ENCODE measurements at places on chromosomes 12 and 14.

- DNase-seq = peak; percentile 4
These were observed 448.1 kb downstream of the BCAT1 start for GRCh38 chr12:24500831-24501230.

- DNase-seq = no peak
These were observed 152.1 kb upstream of the PLEKHG7 start for GRCh38 chr12:92550661-92551060.

- DNase-seq = no peak
These were observed 62.3 kb upstream of the PTCSC3 start for GRCh38 chr14:36238666-36239363.

GRCh38 chr12:12331896-12332295 lies 18.1 kb downstream of the MANSC1 start:
- DNase-seq = no peak

DNA sequence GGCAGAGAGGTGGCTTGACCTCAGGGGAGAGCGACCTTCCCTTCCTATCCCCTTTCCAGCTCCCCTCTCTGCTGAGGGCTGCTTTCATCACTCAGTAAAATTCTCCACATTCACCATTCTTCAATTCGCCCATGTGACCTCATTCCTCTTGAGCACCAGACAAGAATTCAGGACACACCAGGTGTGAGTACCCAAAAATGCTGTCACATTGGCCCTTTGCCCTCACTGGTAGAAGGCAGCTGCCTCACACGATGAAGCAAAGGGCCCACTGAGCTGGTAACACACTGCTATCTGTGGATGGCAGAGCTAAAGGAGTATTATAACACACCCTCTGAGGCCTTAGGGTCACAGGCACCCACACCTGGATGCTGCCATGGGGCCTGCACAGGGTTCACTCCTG lies 59.7 kb downstream of the SSH1 start:
- no peak for DNase-seq

- DNase-seq = no peak
These were observed 144.0 kb downstream of the ADAMTS20 start for GRCh38 chr12:43407816-43408645.

- no peak for DNase-seq
These were observed 294.8 kb upstream of the SOX5 start for GRCh38 chr12:24244231-24244630.

DNA sequence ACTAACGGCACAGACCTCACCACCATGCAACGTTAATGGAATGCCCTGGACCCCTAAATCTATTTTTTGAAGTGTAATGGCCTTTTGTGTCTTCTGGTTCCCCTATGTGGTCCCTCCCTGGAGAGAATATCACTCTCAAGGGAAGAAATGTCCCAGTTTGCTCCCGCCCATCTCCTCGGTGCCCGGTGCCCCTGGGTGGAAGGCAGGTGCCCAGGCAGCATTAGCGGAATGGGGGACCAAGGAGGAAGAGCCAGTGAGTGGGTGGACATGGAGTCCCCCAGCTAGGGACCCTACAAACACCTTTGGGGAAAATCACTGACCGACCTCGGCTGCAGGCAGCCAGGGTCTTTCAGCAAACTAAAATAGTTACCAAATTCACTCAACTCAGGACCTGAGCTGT lies 212.1 kb upstream of the RTL1 start:
- DNase-seq = no peak

GRCh38 chr14:83707056-83707455 lies 1822.9 kb upstream of the FLRT2 start:
- DNase-seq = no peak

DNA sequence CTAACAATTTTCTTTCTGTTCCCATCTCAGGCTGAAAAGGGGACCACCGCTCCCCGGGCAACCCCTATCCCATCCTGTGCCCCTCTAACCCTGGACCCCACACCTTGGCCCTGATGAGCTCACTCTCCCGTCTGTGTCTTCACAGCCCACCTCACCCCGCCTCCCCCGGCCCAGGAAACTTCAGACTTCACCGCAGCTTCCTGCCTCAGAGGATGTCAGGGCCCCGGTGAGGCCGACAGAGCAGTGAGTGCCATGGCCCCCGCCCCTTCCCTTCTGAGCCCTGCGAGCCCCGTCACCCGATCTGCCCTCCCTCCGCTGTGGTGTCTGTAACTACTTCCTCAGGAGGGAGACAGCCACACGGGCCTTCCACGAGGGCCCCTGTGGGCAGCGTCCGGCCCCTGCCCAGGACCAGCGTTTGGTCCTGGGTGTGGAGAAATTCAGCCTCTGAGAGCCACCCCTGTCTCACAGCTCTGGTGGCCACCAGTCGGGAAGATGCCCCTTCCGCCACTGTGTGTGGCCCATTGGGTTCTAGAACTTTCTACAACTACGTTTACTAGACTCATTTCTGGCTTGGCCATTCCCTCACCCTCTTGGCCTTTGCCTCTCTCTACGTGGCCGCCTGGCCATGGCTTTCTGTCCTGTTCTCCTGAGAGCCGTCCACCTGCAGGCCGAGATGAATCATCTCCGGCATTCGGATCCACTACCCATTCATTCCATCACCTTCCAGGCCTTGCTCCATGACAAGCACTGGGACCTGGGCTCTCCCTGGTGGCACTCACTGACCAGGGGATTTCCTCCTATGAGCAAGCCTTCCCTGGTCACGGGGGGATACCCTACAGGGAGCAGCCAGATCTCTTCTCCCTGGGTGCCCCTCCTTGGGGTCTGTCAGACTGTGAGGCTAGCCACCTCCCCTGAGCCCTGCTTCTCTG lies 3.4 kb downstream of the RHOF start:
- DNase-seq = peak; percentile 67

- DNase-seq = no peak
These were observed 49.9 kb downstream of the ESR2 start for GRCh38 chr14:64244279-64244678.

- no peak for DNase-seq
These were observed 55.9 kb upstream of the GPR68 start for GRCh38 chr14:91300283-91300895.

GRCh38 chr12:25063873-25064628 lies 115.2 kb upstream of the BCAT1 start:
- DNase-seq = no peak

DNA sequence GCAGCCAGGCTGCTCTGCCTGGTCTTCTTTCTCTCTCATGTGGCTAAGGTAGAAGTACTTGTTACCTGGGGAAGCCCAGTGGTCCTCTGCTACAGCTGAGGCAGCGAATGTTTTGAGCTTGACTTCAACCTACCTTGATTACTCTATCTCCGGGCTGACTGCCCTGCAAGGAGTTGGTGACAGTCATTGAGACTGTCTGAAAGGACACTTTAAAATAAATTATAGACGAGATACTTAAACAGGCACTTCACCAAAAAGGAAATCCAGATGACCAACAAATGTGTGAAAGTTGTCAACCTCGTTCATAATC lies 474 bp upstream of the CIT start:
- DNase-seq = no peak

DNA sequence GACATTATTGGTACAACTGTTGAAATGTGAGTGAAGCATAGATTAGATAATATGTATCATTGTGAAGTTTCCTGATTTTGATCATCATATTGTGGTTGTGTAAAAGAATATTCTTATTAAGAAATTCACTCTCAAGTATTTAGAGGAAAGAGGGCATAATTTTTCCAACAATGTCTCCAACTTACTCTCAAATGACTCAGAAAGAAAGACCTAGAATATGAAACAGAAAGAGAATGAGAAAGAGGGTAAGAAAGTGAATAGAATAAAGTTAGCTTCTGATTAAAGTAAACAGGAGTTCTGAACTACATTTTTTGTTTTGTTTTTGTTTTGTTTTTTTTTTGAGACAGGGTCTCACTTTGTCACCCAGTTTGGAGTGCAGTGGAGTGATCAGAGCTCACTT lies 123.0 kb downstream of the CPNE8 start:
- no peak for DNase-seq

GRCh38 chr12:88367231-88367630 lies 213.0 kb downstream of the KITLG start:
- no peak for DNase-seq

GRCh38 chr14:104888489-104889374 lies 23.7 kb downstream of the CEP170B start:
- DNase-seq = no peak

DNA sequence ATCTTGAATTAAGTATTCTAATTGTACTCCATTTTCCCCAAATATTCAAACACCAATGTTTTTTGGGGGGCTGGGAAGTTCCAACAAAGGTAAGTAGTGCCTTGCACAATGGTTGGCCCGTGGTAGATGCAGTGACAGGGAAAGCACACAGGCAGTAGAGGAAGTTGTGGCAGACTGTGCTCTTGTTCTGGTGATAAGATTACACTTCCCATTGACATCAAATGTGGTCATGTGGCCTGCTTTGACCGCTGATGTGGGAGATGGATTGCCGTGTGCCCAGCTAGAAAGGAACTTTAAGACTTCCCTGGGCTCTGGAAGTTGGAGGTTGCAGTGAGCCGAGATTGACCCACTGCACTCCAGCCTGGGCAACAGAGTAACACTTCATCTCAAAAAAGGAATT lies 223.8 kb downstream of the VRK1 start:
- DNase-seq = no peak

DNA sequence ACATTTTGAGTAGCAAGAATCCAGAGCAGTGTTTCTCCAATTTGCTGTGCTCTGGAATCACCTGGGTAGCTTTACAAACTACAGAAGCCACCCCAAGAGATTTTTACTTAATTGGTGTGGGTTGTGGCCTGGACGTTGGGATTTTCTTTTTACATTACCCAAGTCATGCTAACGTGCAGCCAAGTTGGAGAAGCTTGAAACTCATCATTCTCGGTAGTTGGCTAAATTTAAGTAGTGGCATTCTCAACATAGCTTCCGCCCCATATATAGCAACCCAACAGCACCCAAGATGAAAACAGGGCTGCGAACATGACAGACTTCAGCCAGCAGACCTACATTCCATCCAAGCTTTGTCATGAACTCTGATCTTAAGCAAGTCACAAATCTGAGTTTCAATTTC lies 25.0 kb downstream of the DAD1 start:
- DNase-seq = no peak

- DNase-seq = peak; percentile 85
These were observed at the start of gene TNFAIP2 for GRCh38 chr14:103122947-103123633. Gene TNFAIP2 (plus strand): TSS chr14:103123461. CDS start chr14:103126458, 2,997 bp downstream.

GRCh38 chr12:42017051-42017450 lies 127.6 kb downstream of the GXYLT1 start:
- DNase-seq = no peak

DNA sequence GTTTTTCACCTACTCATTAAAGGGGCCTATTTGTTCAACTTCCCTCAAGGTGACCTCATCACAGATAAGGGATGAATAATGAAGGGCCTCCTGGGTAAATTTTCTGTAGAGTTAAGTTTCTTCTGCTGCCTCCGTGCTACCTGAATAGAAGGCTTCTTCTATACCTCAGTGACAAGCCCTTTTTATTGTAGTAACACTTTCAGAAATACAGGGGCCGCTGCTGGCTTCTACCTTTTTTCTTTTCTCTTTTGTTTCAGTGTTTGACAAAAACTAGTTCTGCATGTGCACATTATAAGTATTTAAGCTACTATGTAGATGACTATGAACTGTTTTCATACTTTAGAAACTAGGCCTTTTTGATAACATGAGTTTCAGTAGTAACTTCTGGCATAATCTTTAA lies 207.0 kb downstream of the NAV3 start:
- peak; percentile 38 for DNase-seq

GRCh38 chr12:5014269-5014668 lies 29.4 kb upstream of the KCNA5 start:
- no peak for DNase-seq

DNA sequence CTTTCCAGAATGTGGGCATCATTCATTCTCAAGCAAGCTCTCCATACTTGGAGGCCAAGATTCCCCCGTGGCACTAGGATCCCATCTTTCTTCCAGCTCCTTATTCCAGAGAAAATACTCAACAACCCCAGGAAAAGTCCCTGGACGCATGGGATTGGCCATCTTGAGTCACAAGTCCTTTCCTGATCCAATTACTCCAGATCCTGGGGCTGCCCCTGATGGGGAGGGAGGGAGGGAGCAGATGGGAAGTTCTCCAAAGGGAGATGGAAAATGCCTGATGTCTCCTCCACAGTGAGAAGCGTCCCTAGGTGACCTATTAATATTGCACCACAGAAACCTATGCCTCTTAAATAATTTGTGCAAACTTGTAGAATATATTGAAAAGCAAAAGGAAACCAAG lies 12.4 kb upstream of the KCNK13 start:
- DNase-seq = peak; percentile 31

GRCh38 chr12:64892561-64892960 lies 68.1 kb downstream of the TBC1D30 start:
- DNase-seq = no peak

DNA sequence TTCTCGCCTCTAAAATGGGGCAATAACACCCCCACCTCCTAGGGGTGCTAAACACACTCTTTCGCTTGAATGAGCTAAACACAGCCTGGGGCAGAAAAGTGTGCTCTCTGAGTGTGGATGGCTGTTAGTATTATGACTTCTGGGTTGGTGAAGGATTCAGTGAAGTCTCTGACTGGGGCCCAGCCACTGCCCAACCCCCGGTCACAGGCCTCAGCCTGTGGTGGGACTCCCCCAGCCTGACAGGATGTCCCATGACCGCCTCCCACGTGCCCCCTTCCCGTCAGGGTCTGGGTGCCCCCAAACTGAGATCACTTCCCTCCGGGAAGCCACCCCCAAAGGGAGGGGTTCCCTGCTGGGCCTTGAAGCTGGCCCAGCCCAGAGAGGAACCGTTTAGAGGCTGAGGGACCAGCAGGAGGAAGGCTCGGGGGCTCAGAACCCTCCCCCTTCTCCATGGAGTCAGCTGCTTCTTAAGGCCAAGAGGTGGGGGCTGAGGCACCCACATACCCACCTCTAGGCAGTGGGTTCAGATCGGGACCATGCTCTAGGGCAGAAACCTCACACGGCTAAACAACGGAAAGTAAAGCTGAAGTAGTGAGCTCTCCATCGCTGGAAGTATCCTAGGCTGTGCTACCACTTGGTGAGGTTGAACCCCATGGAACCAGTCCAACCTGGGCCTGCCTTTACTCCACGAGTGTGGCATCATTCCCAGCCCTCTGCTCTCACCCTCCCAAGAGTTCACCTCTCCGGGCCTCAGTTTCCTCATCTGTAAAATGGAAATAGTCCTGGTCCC lies 13.8 kb downstream of the DTX1 start:
- no peak for DNase-seq

DNA sequence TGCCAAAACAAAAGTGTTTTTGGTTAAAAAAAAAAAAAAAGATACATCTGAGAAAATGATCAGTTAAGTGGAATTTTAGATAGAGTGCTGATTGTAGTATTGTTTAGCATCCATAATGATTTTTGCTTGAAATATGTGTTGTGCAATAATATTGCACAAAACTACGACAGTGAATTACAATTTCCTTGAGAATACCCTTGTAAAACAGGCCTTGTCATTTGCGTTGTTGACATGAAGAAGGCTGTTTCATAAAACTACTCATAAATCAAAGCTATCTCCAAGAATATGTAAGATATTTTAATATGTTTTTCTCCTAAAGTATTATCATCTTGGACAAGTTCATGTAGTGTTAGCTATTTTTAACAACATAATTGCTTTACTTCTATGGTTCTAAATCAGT lies 1077.0 kb downstream of the LRFN5 start:
- DNase-seq = no peak

GRCh38 chr12:132544080-132544397 lies 54.1 kb downstream of the FBRSL1 start:
- DNase-seq = no peak

- no peak for DNase-seq
These were observed 71.4 kb downstream of the BMP4 start for GRCh38 chr14:53885136-53885640.

Measured in GM23338 (cell line).